Endothelial cell (in vitro differentiated cells): ENCODE measurements at places on chromosomes 5 and 9. TPM values are rescaled to one million over a fixed set of nuclear protein-coding genes. Genes with fewer than 3 reads are reported as not detected.

- no peak for DNase-seq
Measured at GRCh38 chr9:89375191-89375760, 57.0 kb downstream of the SECISBP2 start.

- DNase-seq: no peak
Measured at GRCh38 chr5:14355391-14355790, 212.2 kb downstream of the TRIO start.

GRCh38 chr5:169811680-169812079 lies 168.6 kb downstream of the INSYN2B start:
- DNase-seq: no peak

DNA sequence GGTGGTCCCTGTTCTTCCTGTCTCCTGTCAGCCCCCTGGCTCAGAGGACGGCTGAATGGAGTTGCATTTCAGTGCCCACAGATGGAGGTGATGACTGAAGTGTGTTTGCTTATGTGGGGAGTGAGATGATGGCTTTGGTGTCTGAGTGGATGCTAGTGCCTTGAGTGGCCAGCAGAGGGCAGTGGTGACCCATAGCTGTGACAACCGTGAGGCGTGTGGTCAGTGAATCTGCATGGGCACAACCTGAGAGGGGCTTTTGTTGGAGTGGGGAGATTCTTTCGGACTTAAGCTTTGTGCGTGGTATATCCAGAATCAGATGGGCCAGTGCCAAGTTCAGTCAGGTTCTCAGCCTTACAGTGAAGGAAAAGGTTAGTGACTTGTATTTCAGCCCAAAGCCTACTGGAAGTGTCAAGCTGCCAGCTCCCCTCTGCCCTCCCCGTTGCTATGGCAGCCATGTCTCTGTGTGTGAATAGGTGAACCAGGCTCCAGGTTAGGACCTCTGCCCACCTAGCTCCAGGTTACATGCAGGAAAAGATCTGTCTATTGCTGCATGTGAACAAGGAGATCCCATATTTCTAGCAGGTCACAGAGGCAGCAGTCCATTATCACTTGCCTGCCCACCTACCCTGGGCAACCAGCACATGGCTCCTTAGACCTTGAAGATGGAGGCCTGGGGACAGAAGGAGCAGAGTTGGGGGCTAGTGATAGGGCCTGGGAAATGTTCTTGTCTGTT lies 14.7 kb upstream of the CXXC5 start:
- peak; percentile 70 for DNase-seq

GRCh38 chr5:150124111-150124557 lies 31.5 kb downstream of the PDGFRB start:
- no peak for DNase-seq

DNA sequence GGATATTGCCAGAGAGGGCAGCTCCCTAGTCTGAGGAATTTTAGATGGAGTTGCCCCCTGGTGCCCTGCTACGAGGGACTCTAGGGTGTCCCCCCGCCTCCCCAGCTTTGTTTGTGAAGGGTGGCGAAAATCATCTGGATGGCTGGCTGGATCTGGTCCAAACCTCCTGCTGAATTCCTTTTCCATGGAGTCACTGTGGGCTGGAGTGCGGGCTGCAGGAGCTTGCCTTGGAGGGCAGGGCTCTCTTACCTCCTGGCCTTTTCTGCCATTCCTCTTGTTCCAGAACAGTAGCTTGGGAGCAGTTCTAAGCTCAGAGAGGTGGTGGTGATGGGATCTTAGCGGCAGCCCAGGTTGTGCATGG lies 2.1 kb downstream of the SYNPO start:
- DNase-seq: no peak

- DNase-seq: no peak
Measured at GRCh38 chr9:5684101-5684500, 55.2 kb downstream of the RIC1 start.

DNA sequence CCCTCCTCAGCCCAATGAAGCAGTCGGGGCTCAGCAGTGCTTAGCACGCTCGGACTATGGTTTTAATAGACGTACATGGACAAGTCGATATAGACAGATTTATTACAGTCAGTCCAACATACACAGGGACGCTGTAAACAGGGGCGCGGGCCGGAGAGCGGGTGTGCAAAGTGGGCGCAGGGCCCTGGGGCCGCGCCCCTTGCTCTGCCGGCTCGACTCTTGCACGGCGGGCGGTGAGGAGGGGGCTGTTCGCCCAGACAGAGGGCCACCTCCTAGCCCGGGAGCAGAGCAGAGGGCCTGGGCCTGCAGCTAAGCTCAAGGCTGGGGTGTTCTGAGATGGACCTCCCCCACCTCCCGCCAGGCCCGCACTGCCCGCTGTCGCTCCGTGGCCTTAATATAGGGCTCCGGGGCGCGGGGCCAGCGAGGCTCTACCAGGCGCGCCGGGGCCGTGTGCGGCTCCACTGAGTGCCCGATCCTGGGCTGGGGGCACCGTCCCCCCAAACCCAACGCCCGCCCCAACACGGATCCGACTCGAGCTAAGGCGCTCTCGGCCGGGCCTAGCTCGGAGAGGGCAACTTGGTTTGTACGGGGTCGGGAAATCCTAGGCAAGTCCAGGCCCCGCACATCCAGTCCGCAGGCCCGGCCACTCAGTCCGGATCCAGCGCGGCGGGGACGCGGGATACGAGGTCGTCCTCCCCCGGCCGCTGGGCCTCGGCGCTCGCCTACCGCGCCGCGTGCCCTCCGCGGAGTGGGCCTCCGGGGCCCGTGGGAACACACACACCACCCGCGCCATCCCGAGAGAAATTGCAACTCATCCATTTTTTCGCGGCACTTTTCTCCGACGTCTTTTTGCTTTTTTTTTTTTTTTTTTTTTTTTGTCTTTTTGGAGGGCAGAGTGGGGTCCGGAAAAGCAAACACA lies 6.1 kb downstream of the PITX1 start:
- no peak for DNase-seq

- DNase-seq: no peak
Measured at GRCh38 chr9:16623989-16624743, 246.3 kb downstream of the BNC2 start.

Gene SCGB3A2
- 1.4 TPM for total RNA-seq

Gene PCSK1
- total RNA-seq: 0.41 TPM

Gene ACOT12
- not detected for total RNA-seq

DNA sequence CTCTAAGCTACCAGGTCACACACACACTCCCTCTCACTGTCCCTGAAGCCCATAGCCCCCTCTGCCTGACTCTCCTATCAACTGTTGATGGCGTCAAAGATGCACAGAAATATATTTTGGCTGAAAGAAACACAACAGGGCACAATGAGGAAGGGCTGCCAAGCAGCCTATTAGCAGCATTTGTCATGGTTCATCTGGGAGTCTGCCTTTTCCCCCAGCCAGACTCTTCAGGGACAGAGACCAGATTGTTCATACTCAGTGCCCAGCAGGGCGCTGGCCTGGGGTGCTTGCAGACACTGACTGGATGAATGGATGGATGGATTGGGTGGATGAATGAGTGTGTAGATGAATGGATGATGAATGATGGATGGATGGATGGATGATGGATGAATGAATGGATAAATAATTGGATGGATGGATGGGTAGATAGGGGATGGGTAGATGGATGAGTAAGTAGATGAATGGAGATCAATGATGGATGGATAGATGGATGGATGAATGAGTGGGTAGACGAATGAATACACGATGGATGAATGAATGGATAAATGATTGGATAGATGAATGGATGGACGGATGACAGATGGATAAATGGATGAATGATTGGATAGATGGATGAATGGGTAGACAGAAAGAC lies 90.5 kb downstream of the ADAMTS2 start:
- no peak for DNase-seq

DNA sequence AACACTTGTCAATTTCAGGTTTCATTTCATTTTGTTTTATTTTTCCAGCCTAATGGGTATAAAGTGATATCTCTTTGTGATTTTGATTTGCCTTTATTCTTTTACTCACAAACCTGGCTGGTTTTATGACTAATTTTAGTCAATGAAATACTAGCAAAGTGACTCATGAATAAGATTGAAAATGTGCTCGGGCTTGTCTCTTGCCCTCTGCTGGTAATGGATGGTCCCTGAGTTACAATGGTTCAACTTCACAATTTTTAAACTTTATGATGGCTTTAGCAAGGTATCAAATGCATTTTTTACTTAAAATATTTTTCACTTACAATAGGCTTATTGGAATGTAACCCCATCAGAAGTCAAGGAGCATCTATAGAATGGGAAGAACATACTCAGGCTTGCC lies 431.4 kb upstream of the CCNG1 start:
- no peak for DNase-seq

- DNase-seq: no peak
Measured at GRCh38 chr9:75041041-75041440, 12.9 kb upstream of the CARNMT1 start.

Gene MARVELD2
- total RNA-seq: 6.5 TPM

GRCh38 chr5:64603676-64604075 lies 86.6 kb upstream of the SHISAL2B start:
- no peak for DNase-seq

DNA sequence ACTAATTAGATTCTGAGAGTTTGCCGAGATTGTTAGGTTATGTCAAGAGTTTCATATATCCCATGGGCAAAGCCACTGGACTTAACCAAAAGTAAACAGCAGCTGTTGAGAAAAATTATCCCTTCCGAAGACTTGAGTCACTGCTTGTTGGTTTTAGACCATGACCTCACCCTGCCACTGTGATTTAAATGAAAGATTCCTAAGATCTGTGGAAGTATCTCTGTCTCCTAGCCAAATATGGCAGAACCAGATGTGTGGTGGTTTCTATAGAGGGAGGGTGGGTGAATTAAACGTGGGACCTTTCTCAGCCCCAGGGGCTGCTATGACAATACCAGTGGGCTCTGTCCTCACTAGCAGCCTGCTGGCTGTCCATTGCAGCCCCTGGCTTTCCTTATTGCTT lies 19.3 kb downstream of the DMRT3 start:
- DNase-seq: no peak

Gene GAS1
- total RNA-seq: 11.2 TPM

Gene GMCL2
- not detected for total RNA-seq

- DNase-seq: no peak
Measured at GRCh38 chr5:110019119-110019518, 329.4 kb downstream of the MAN2A1 start.

Gene ASTN2
- 10.0 TPM for total RNA-seq

- DNase-seq: no peak
Measured at GRCh38 chr5:64947031-64947430, 178.3 kb downstream of the CWC27 start.

DNA sequence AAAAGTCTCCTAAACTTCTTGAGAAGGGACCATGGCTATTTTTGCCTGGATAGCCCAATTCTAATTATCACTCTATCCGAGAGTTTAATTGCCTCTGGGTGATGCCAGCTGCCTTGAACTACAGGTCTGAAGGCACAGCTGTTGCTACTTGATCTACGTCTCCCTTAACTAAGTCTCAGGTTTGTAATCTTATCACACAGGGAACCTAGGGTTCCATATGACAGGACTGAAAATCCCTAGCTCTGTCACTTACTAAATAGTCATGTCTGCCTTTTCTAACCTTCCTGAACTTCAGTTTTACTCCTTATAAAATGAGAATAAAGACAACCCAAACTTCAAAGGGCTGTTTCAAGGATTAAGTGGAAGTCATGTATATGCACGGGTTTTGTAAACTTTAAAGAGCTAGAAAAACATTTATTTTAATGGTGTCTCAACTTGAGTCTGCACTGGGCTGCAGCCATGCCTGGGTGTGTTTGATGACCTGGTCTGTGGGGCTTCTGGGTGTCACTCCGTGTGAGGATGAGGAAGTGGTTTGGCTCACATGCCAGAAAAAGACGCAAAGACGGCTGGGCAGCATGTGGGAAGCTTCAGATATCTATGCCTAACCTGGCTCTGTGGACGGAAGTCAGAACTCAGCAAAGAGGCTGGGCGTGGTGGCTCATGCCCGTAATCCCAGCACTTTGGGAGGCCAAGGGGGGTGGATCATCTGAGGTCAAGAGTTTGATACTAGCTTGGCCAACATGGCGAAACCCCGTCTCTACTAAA lies 129.3 kb upstream of the SLC44A1 start:
- DNase-seq: no peak

- no peak for DNase-seq
Measured at GRCh38 chr9:14243514-14244042, 70.4 kb downstream of the NFIB start.

DNA sequence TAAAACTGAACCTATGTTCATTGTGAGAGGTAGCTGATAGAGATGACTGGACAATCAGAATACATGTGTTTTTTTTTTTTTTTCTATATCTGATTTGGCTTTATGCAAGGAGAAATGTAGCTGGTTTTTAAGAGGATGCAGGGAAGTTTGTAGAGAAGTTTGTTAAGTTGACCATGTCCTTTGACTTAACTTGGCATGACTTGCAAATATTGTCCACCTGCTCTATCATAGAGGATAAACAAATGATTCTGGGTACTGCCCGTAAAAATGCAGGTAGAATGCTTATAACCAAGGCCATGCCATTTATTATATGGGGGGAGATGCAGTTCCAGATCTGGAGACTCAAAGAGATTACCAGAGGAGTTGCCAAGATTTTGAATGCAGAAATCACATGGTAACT lies 13.7 kb upstream of the NNT start:
- DNase-seq: no peak

- no peak for DNase-seq
Measured at GRCh38 chr9:117821954-117822353, 117.8 kb downstream of the TLR4 start.

DNA sequence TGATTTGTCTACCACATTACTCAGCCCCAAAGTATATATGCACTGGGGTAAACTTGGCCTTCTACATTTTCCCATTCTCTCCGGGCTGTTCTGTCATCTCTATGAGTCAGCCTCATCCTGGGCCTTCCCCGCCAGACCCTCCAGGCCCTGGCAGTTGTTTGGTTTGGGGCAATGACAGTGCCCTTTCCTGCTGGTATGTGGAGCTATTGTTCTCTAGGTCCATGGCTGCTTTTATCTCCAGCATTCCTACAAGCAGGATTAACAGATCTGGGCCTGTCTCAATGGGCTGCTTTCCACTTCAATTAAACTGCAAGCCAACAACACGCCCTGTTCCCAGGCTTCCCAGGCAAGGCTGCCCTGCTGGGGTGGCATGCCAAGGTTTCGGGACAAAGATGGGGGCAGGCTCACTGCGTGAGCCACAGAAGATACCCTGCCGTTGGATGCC lies 136.4 kb downstream of the SLIT3 start:
- no peak for DNase-seq

Gene RNF180
- total RNA-seq: 7.8 TPM

DNA sequence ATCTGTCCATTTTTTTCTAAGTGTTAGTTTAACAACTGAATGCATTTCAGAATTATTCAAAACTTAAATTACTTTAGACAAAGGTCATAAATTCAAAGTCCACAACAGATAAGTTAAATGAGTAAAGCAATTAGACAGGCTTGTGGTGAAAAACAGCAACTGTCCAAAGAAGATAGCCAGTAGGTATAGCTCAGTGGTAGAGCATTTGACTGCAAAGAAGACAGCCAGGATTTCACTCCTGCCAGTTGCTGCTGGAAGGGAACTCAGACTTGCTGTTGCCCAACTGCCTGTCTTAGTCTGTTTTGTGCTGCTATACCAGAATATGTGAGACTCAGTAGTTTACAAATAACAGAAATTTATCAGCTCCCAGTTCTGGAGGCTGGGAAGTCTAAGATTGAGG lies 10.0 kb downstream of the FANCC start:
- DNase-seq: no peak
